ENCODE measurements at places on chromosomes 11 and 22.

DNA sequence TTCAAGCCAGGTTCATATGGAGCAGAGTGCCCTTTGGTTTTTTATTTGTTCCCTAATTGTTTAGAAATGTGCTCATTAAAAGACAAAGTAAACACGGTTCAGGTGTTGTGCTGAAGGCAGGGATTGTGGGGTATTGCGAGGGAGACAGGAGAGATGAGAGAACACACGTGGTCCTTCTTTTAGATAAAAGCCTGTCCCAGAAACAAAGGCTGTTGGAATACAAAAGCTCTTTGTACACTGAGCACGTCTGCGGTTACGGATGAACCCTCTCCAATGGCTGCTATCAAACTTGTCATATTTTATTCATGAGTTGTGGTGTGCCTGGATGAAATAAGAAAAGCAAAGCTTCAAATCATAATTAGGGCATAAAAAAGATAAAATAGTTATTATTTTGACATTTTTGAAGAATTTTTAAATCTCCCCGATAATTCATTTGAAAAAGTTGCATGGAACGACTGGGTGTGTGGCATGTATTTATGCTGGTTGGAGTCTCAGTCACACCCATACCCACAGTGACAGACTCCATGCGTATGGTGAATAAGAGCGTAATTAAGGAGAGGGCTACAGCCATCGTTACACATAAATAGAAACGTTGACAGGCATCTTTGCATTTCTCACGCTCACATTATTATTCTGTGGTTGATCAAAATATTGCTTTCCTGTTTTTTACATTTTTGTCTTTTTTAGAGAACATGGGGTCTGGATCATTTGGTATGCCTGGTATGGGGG is 92.9 kb downstream of the NELL1 start:
- DNase-seq, result no peak

- no peak for DNase-seq
These were observed 130.5 kb upstream of the C11orf58 start for GRCh38 chr11:16607675-16608644.

DNA sequence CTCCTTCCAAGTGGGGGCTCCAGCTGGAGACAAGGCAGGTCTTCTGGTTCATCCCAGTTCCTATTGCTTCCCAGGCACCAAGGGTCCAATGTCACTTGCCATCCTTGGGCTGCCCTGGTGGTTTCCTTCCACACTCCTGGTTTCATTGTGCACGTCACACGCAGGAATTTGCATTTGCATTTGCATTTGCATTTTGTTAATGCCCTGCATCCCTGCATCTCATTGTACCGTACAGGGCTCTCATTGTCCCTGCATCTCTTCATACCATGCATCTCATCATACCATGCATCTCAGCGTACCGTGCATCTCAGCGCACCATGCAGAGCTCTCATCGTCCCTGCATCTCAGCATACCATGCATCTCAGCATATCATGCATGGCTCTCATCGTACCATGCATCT is 112.2 kb upstream of the SYT13 start:
- no peak for DNase-seq

DNA sequence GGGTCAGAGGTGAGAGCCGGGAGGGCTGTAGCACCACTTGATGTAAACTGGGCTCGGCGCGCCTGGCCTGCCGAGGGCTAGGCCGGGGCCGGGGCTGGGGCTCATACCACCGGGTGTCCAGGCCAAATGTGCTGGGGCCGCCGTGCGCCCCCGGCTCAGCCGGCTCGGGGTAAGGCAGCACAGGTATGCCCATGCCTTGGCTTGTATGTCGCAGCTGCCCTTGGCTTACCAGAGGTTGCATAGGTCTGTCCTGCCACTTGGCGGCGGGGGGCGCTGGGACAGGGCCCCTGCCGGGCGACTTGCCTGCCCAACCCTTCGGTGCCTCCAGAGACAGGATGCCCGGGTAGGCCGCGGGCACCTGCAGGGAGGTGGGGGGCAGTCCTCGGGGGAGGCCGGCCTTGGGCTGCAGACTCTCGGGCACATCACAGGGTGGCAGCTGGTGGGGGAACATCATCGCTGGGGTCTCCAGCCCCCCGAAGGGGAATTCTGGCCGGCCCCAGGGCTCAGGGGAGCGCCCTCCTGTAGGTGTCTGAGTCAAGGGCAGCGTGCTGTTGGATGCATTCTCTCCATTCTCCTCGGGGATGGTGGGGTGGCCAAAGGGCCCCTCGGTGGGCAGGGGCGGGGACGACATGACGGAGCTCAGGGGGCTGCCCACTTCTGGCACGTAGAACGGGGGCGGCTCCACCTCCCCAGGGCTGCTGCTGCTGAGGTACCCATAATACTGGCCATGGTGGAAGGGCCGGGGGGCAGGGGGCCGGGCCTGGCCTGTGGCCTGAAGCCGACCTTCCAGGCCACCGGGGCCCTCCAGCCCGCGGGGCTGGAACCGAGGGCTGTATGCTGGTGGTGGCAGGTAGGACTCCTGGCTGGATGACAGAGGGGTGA is 36.4 kb downstream of the IGSF9B start:
- DNase-seq, result no peak

DNA sequence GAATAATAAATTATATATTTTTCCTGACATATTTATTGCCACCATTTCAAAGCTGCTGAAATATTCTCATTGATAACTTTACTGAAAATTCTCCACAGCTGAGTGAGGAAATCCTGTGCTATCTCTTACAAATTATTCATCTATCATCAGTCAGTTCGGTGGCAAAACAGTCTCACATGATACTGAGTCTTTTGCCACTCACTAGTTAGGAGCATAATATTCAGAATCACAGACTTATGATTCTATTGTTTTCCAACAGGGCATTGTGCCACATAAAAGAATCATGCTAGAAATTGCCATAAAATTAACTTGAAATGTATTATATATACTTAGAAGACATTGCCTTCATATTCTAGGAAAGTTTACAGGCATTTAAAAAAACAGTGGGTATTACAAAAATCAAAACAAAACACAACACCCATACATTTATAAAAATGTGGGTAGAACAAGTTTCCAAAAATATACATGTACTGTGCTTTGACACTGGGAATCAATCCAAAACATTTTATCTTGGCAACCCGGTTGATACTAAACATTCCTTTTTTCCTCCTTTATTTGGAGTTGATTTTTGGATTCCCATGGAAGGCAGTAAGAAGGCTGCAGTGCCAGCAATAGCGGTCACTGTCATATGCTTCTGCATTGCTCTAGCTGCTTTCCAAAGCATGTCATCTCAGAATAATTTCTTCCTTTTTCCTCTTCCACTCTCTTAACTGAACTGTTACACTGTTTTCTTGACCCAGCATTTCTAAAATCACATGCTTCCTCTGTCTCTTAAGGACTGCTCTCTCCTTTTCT is 42.5 kb downstream of the ATG16L2 start:
- DNase-seq, result no peak

- no peak for DNase-seq
These were observed 762 bp upstream of the CCDC134 start for GRCh38 chr22:41799486-41800347.

- no peak for DNase-seq
These were observed 13.1 kb downstream of the PACS1 start for GRCh38 chr11:66082946-66083698.

- DNase-seq, result no peak
These were observed 5.4 kb upstream of the MAPK8IP2 start for GRCh38 chr22:50595189-50595588.

- no peak for DNase-seq
These were observed 1.7 kb downstream of the YAP1 start for GRCh38 chr11:102111787-102112508.

- DNase-seq, result peak; percentile 55
These were observed 72.9 kb upstream of the WNT7B start for GRCh38 chr22:46049726-46050450.

DNA sequence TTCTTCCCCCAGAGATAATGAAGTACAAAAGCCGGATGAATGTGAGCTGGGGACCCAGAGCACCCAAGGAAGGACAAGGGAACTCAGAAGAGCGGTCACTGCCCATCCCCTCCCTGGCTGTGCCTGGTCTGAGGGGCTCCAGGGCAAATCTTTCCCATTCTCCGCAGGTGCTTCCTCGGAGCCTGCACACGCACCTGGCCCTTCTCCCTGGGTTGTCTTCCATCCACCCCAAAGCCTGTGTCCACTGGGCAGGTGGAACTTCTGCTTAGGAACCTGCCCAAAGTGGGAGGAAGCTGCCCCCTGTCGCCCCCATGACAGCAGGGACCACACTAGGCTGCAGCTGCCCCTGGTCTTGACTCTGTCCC is 121.0 kb upstream of the FGF3 start:
- DNase-seq, result no peak

DNA sequence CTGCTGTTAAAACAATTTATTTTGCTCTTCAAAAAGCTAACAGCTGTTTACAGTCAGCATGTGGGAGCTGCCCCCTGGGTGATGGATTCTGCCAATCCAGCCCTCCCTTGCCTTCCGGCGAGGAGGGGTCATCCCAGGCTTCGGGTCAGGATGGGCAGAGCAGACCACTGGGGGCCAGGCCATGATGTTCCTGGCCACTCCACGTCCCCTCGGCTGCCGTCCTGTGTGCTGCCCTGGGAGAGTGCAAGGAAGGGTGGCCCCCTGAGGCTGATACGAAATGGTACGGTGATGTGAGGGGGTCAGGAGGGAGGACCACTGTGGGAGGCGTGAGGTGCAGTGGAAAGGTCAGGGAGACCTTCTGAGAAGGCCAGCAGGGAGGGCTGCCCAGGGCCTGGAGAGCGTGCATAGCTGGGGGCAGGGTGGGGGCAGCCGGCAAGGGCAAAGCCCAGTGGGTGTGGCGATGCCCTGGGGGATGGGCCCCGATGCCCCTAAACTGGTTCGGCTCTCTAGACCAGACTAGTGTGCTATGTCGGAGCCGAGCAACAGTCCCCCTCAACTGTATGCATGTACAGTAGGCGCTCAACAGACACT is 41.3 kb downstream of the RTN4R start:
- no peak for DNase-seq
